ENCODE measurements at places on chromosomes 12 and 14. TPM values are rescaled to one million over a fixed set of nuclear protein-coding genes. Genes with fewer than 3 reads are reported as not detected.

The NFATC4 gene
- total RNA-seq, result 13.2 TPM

- no peak for DNase-seq
- no peaks in the 10 kb centered on the region for H3K36me3 ChIP-seq
- H3K27ac ChIP-seq, result no peak overlapping the region
- no peaks in the 10 kb centered on the region for H3K27me3 ChIP-seq
- no peak overlapping the region for H3K4me3 ChIP-seq
These were observed 200.9 kb downstream of the TMEM132C start for GRCh38 chr12:128467882-128468281.

- peak overlapping the region; percentile 49 for H3K4me3 ChIP-seq
- H3K27me3 ChIP-seq, result peaks cover 28% of the 10 kb centered on the region
- DNase-seq, result no peak
- H3K27ac ChIP-seq, result no peak overlapping the region
- H3K36me3 ChIP-seq, result no peaks in the 10 kb centered on the region
These were observed 121.4 kb downstream of the AACS start for GRCh38 chr12:125186471-125187147.

GRCh38 chr12:123948796-123949769 lies 23.5 kb downstream of the CCDC92 start:
- no peaks in the 10 kb centered on the region for H3K27me3 ChIP-seq
- no peak overlapping the region for H3K4me3 ChIP-seq
- H3K36me3 ChIP-seq, result no peaks in the 10 kb centered on the region
- H3K27ac ChIP-seq, result no peak overlapping the region

DNA sequence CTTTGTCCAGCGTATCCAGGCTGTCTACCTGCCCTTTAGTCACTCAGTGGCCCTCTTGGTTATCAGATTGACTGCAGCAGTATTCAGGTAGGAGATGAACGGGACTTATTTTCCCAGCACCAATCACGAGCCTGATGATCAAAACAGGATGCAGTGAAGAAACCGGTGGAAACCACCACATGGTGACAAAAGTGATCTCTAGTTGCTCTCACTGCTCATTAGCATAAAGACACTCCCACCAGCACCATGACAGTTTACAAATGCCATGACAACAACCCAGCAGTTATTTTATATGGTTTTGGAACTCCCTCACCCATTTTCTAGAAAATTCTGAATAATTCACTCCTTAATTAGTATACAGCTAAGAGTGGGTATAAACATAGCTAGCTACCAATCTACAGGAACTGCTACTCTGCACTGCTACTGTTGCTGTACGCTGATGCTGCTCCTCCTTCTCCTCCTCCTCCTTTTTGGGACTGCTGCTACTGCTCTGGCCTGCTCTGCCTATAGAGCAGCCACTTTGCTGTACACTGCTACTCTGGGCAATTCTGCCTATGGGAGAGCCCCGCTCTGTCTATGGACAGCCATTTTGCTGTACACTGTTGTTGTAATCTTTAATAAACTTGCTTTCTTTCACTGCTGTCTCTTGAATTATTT lies 142.5 kb upstream of the SSTR1 start:
- H3K36me3 ChIP-seq, result no peaks in the 10 kb centered on the region
- no peaks in the 10 kb centered on the region for H3K27me3 ChIP-seq
- H3K4me1 ChIP-seq, result no peaks in the 10 kb centered on the region
- no peak for DNase-seq
- no peak overlapping the region for H3K27ac ChIP-seq

DNA sequence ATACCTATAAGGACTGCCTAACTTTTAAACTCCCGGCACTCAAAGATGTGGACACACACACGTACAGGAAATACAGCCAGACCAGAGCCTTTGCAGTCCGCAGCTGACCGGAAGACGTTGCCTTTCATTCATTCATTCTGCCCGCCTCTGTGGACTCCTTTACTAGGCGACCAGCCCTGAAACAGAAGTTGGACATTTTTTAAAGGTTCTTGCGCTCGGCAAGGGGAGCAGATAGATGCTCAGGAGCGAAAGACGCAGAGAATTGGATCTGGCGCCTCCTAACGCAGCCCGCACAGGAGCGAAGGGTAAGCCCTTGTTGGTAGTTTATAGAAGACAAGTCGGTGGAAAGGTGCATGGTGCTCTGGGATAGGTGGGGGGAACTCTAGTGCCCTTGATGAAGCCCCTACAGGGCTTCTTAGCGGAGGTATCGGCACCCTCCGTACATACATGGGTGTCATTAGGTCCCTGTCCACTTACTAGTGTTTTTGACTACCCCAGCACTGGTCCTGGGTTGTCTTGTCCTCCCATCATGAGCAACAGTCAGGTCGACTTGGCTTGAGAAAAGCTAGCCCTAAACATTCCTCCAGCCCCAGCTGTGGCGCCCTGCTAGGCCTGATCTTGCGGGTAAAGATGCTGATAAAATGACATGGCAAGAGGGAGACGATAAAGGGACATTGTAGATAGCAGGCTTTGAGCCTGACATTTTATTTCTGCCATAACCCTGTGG lies at the start of gene KDM2B:
KDM2B (minus strand) TSS at position 65 of the 727 bp plus-strand sequence. CDS start 112 bp downstream, outside the sequence.
- no peaks in the 10 kb centered on the region for H3K36me3 ChIP-seq
- H3K4me3 ChIP-seq, result peak within 1 kb of the TSS; percentile 76
- H3K27ac ChIP-seq, result peak within 1 kb of the TSS; percentile 94

DNA sequence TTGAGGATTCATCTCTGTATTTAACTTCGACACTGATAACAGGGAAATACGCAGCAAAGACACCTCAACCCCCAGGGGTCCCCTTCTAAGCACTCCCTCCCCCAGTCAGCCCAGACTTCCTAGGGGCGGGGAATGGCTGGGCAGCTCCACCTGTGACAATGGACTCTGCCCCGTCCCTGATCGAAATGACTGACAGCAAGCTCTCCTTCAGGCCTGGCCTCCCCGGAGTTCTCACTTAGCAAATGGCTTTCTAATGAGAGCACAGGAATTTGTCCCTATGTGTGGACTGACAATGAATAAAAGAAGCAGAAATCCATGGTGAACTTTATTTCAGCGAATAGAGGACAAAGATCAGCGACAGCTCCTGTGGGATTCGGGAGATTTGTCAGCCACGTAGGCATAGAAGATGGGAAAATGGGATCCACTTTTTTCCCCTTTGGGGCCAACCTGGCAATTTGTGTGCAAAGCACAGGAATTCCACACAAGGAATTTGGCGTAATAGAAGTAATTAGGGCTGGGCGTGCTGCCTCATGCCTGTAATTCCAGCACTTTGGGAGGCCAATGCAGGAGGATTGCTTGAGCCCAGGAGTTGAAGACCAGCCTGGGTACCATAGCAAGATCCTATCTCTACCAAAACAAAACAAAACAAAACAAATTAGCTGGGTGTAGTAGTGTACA lies 63.8 kb downstream of the TNFAIP2 start:
- no peak for DNase-seq
- no peak overlapping the region for H3K27ac ChIP-seq
- H3K4me1 ChIP-seq, result peaks cover 6% of the 10 kb centered on the region
- no peaks in the 10 kb centered on the region for H3K36me3 ChIP-seq
- H3K27me3 ChIP-seq, result no peaks in the 10 kb centered on the region

GRCh38 chr12:93707836-93708235 lies 30.7 kb downstream of the CRADD start:
- H3K27ac ChIP-seq, result no peak overlapping the region
- H3K4me3 ChIP-seq, result no peak overlapping the region
- no peaks in the 10 kb centered on the region for H3K36me3 ChIP-seq
- H3K4me1 ChIP-seq, result peaks cover 54% of the 10 kb centered on the region

The C12orf50 gene
- not detected for total RNA-seq

Measured in gastrocnemius medialis (tissue), 4 donors.